ENCODE measurements at places on chromosomes 7 and 10.

- DNase-seq, result no peak
These were observed 57.2 kb upstream of the FOXI2 start for GRCh38 chr10:127679642-127680255.

DNA sequence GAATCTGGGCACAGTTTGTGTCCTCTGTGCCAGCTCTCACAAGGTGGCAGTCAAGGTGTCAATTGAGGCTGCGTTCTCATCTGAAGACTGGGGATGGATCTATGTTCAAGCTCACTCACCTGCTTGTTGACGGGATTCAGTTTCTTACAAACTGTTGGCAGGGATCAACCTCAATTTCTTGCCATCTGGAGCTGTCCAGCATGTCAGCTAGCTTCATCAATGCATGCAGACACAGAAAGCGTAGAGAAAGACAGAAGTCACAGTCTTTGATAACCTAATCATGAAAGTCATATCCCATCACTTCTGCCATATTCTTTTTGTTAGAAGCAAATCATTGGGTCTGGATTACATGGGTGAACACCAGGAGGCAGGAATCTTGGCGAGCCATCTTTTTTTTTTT, 32.0 kb upstream of the WAPL start:
- no peak for DNase-seq

GRCh38 chr10:84205049-84205852, 10.9 kb downstream of the CDHR1 start:
- peak; percentile 30 for DNase-seq

DNA sequence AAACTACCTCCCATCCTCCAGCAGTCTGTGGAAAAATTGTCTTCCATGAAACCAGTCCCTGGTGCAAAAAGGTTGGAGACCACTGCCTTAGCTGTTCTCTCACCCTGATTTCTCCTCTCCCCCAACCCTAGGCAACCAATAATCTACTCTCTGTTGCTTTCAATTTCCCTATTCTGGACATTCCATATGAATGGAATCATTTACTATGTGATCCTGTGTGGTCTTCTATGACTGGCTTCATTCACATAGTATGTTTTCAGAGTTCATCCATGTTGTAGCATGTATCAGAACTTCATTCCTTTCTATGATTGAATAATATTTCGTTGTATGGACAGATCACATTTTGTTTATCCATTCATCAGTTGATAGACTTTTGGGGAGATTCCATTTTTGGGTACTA, 38.3 kb upstream of the DLG5 start:
- no peak for DNase-seq

DNA sequence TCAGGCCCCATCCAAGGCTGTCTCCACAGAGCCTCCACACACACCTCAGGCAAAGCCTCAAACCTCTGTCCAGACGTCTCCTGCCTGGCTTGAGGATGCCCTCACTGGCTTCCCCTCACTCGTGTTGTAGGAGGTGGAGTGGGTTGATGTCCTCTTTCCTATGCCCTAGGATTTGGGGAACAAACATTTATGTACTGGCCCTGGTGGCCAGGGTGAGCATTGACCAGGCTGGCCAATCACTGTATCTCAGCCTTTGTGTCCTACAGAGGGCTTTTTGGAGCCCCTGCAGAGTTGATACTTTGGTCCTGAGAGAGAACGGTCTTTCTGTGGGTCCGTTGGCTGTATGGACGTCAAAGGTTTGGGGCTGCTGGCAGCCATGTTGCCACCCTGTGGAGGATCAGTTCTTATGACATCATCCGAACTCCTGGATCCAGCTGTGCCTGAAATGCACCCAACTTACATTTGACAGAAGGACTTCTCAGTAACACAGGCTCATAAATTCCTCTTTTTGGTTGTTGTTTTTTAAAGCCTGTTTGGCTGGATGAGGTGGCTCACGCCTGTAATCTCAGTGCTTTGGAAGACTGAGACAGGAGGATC, 2.3 kb upstream of the GRID2IP start:
- no peak for DNase-seq

DNA sequence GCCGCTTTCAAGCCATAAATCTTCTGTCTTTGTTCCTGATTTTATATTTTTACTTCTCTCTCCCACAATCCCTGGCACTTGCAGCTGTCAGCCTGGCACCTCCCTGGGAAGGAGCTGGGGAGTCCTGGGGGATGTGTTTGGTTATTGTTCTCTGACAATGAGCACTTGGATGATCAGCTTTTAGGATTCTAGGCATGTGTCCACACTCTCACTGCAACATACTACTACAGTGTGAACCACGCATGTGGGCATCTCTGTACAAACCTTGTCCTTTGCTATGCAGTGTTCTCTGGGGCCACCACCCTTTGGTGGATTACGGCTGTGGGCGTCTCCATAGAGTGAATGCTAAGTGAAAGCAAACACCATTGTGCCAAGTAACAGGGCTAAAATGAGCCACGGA, 168.4 kb upstream of the KMT2E start:
- DNase-seq, result no peak

Measured in stimulated activated CD4-positive, alpha-beta T cell treated with anti-CD3 and anti-CD28 coated beads, TNF-alpha, amount 100 ng/mL, for 1 hour (primary cell).